ENCODE measurements at places on chromosomes 2 and 18. TPM values are rescaled to one million over a fixed set of nuclear protein-coding genes. Genes with fewer than 3 reads are reported as not detected.

TUBB8B gene
- total RNA-seq = not detected

TSPYL6 gene
- total RNA-seq = not detected

ARHGAP28 gene
- 9.0 TPM for total RNA-seq

GALR1 gene
- total RNA-seq = not detected

FRZB gene
- total RNA-seq = not detected

HOXD10 gene
- total RNA-seq = not detected

IL1F10 gene
- not detected for total RNA-seq

SCN2A gene
- total RNA-seq = 2.8 TPM

REG1B gene
- total RNA-seq = not detected

TRIM43 gene
- total RNA-seq = not detected
